ENCODE measurements at places on chromosomes 3 and 15.

GRCh38 chr15:100112636-100113305 is 229.0 kb downstream of the ADAMTS17 start:
- DNase-seq, result no peak

DNA sequence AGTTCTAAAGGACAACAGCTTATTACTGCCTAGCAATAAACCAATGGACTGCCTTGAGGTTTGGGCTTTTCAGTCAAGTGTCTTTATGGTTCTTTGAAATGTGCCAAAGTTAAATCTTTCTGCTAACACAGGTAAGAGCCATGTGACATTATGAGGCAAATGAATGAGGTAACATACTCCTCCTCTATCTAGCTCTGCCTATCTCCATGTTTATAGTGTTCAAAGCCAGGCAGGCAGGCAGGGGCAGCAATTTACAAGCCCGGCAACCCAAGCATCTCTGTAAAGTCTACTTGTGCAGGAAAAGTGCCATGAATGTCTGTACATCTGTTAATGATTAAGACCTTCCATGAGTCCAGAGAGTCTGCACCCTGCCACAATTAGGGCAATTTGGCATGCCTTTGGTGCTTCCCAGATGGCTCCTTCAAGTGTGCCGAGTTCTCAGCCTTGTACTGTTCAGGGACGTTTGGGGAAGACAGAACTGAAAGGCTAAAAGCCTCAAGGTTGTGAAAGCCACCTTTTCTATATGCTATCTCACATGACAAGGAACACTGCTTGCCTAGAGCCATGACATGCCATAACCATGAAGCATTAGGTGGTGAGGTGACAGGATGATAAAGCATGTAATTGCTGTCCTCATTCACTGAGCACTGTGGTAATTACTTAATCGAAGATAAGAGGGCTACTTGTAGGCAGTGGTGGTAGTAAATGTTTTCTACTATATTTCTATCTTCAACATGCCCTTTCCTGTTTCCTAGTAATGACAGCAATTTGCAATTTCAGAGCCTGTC is 41.4 kb upstream of the EIF1B start:
- no peak for DNase-seq

DNA sequence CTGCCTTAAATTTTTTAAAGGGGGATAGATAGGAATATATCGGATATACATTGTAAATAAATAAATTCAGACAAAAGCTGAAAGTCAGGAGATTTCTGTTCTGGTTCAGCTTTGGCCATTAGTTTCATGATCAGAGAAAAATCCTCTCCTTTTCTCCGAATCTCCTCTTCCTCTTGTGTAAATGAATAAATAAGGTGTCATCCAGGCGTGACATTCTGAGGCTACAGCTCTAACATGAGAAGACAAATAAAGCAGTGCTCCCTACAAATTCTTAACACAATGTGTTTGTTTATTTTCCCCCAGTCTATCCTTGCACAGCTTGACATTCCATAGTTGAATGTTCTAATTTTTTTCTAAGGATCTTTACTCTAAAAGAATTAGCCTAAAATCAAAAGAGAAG is 9.4 kb upstream of the MB21D2 start:
- no peak for DNase-seq

- DNase-seq, result no peak
These were observed 134.3 kb downstream of the VGLL4 start for GRCh38 chr3:11509173-11510000.

DNA sequence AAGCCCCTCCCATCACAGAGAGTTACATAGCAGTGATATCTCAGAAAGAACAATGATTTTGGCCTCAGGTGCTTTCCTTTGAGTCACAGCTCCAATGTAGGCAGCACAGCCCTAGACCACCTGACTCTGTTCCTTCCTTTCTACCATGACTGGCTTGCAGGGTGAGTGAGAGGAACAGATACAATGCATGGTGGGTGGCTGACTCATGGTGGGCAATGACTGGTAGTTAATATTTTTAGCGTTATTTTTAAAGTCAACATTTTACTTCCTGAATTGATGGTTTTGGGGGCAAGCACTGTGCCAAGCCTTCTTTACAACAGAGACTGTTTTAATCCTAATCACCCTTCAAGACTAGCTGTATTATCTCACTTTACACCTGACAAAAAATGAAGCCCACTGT is 32.8 kb upstream of the ST3GAL6 start:
- no peak for DNase-seq

- DNase-seq, result no peak
These were observed 2.2 kb downstream of the TAGLN3 start for GRCh38 chr3:112000966-112001365.

GRCh38 chr15:27601239-27601960 is 497.7 kb downstream of the OCA2 start:
- DNase-seq, result no peak

DNA sequence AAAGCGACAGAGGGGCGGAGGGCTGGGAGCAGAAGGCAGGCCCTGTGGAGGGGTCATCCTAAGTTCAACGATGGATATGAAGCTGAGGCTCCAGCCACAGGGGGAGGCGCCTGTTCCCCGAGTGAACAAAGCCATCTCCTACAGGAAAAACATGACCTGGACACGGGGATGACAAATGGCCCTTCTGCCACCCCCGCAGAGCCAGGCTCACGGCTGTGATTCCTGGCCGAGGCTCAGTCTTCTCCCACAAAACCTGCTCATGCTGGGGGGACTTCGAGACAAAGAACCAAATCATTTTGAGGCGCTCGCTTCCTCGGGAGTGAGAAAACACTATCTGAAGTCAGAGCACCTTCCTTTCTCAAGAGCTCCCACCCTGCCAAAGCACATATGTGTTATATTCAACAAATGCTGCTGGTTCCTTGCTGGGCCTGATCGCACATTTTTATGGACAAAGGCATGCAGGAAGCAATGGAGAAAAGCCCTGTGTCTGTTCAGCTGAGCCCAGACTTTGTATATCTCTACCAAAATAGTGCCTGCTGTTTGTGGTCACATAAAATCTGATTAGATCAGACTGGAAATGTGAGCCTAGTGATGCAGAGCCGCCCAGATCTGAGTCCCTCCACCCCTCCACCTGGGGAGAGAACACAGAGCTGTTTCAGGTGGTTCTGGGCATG is 5.6 kb downstream of the RBP1 start:
- DNase-seq, result no peak

DNA sequence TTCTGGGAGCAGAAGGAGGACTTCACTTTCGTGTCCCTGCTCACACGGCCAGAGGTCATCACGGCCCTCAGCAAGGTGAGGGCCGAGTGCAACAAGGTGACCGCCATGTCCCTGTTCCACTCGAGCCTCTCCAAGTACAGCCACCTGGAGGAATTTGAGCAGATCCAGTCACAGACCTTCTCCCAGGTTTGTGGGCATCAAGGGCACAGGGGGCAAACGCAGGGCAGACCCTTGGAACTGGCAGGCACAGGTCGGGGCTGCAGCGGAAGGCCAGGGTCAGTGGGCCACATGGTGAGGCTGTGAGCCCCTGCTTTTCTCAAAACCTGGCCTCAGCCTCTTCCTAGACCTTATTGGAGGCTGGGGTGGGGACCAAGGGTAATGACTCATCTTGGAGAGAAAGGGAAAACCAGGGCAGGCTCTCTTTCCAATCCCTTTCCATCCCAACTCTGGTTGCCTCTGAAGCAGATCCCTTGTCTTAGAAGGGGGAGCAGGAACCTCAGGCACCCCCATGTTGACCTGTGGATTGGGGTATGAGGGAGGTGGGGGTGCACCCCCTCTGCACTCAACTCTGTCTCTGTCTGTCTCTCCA is 29.5 kb downstream of the DNAH1 start:
- no peak for DNase-seq

DNA sequence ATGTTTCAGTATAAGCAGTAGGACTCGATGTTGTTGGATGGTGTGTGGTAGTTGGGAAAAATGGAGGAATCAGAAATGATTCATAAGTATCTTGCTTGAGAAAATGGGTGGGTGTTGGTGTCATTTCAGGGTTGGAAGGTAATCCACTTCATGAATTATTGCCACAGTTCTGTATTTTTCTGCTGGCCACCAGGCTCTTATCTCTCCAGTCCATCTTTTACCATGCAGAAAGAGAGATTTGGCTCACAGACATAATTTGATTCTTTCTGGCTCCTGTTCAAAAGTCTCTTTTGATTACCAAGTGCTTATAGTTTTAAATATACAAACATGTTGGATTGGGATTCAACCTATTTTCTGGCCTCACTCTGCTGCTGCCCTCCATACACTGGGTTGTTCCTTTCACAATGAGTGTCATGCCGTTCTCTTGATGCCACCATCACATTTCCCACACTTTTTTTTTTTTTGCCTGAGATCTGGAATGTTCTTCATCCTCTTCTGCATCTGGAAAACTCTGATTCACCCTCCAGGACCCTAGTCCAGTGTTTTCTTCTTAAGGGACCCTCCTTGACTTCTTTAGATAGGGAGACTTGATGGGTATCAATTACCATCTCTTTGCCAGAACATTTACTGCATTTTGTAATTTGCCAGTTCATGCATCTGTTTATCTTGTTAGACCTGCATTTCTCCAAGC is 69.4 kb upstream of the GAP43 start:
- no peak for DNase-seq

DNA sequence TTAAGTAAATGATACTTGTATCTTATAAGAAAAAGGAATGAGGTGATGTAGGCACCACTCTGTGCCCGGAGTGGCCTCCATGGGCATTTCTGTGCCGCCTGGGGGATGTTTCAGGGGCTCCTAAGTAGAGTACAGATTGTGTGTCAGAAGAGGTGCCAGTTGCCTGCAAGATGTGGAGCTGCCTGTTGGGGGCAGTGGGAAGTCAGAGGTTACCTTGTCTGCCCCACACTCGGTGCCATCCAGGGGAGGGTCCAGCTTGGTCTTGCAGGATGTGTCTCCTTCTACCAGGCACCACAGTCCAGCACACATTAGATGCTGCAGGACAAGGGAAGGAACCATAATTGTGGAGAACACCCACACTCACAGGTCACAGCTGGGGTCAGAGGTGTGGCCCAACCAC is 208.8 kb downstream of the ADAMTS17 start:
- DNase-seq, result no peak

DNA sequence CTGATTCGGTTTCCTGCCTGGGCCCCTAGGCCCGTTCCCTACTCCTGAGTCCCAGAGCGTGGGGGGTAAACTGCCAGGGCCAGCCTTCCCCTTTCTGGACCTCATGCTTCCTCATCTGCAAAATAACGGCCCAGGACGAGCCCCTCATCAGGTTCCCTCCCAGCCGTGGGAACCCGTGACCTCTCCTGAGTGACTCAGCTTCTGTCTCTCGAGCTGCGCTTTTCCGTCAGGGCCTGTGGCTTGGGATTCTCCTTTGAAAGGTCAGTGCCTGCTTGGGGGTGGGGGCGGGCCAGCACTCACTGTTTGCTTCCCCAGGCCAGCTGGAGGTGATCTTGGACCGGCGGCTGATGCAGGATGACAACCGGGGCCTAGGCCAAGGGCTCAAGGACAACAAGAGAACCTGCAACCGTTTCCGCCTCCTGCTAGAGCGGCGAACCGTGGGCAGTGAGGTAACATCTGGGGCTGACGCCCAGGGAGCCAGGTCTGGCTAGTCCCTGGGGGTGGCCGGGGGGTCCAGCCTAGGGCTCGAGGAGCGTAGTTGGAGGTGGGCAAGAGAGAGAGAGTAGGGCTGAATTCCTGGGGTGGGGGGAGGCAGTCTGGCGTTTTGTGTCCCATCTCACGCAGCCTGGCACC is 12.8 kb downstream of the MAN2A2 start:
- no peak for DNase-seq

- DNase-seq, result no peak
These were observed 33.0 kb upstream of the BCL2A1 start for GRCh38 chr15:80003934-80004472.

GRCh38 chr3:8966820-8967348 is 3.6 kb upstream of the RAD18 start:
- no peak for DNase-seq

DNA sequence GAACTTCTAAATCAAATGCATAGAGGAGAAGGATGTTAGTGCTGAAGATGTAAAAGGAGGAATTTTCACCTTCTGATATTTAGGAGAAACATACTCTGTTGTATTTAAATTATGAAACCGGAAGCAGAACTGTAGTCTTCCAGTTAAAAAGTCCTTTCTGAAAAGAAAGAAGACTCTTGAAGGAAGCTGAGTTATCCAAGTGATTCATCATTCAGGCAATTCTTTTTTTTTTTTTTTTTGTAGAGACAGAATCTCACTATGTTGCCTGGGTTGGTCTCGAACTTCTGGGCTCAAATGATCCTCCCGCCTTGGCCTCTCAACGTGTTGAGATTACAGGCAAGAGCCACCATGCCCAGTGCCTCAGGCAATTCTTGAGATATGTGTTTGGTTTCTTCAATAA is 424.8 kb upstream of the TPM1 start:
- no peak for DNase-seq

DNA sequence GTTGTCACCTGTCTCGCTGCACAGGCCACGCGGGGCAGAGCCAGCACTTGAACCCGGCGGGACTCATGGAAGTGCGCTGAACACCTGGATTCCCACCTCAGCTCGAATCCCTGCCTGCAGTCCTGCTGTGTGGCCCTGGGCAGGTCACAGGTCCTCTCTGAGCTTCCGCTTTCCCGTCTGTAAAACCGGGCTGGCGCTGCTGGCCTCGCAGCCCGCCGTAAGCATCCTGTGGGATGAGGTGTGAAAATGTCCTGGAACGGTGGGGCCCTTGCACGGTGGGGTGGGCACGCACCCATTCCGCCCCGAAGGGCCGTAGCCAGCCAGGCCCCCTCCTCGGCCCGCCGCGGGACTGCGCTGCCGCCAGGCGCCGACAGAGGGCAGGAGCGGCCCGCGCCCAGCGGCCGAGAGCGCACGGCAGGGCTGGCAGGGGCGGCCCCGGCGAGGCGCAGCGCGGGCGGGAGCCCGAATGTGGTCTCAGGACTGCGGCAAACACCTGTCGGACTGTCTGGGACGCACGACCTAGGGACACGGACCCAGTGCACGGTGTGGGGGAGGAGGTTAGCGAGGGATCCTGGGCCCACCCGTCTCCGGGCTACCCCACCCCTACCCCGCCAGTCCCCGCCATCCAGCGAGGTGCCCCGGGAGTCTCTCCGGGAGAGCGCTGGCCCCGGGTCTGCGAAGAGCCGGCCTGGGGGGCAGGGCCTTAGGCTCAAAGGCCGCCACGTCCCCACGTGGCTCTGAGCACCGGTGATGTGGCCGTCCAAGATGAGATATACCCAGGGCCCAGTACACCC is 40.4 kb downstream of the DNAJB8 start:
- peak; percentile 53 for DNase-seq

GRCh38 chr15:69150841-69151240 is 9.6 kb upstream of the GLCE start:
- DNase-seq, result no peak

GRCh38 chr3:46303240-46303639 is 50.7 kb upstream of the CCR2 start:
- no peak for DNase-seq

DNA sequence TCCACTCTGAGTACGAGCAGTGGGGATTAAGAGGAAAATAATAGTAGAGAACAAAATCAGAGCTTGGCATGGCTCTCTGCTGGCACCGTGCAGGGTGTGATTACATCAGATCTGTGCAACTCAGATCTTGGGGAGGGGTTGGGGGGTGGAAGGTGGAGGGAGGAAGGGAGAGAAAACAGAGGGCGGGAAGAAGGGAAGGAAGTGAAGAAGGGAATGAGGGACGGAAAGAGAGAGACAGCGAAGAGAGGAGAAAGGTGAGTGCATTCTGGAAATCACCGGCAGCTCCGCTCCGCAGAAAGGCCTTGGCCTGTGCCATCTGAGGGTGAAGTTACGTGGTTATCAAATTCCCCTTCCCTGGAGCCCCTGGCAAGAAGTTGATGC is 31.0 kb upstream of the ADAMTS17 start:
- DNase-seq, result no peak

- DNase-seq, result no peak
These were observed 40.5 kb downstream of the MYLK start for GRCh38 chr3:123843668-123844067.
